ENCODE measurements at places on chromosomes 6 and 20. TPM values are rescaled to one million over a fixed set of nuclear protein-coding genes. Genes with fewer than 3 reads are reported as not detected.

The RAET1G gene
- polyA plus RNA-seq = 8.9 TPM

The RAD21L1 gene
- polyA plus RNA-seq = not detected

The ZNF311 gene
- 0.46 TPM for polyA plus RNA-seq

The C6orf118 gene
- not detected for polyA plus RNA-seq

The RSPH3 gene
- polyA plus RNA-seq = 6.3 TPM

The LTB gene
- 1.8 TPM for polyA plus RNA-seq

The HSPA12B gene
- polyA plus RNA-seq = 2.0 TPM

The TNXB gene
- 14.8 TPM for polyA plus RNA-seq

The ARMC12 gene
- polyA plus RNA-seq = 0.96 TPM

The TREM2 gene
- polyA plus RNA-seq = 0.84 TPM

The MKKS gene
- polyA plus RNA-seq = 9.4 TPM

The ALDH8A1 gene
- polyA plus RNA-seq = 1.3 TPM

The GLO1 gene
- polyA plus RNA-seq = 82.5 TPM

The HLA-DQB2 gene
- 11.9 TPM for polyA plus RNA-seq

The GPSM3 gene
- 4.6 TPM for polyA plus RNA-seq

The SRSF12 gene
- 0.31 TPM for polyA plus RNA-seq

The NCOA5 gene
- 8.6 TPM for polyA plus RNA-seq

The ARFGEF2 gene
- polyA plus RNA-seq = 8.2 TPM

The NKAPL gene
- polyA plus RNA-seq = 0.53 TPM

The ZNF341 gene
- 4.5 TPM for polyA plus RNA-seq

The RHAG gene
- polyA plus RNA-seq = 0.06 TPM

The KIF25 gene
- polyA plus RNA-seq = 0.10 TPM

The PI16 gene
- polyA plus RNA-seq = 1.9 TPM

The STAU1 gene
- 19.2 TPM for polyA plus RNA-seq

The TMEM74B gene
- polyA plus RNA-seq = 3.9 TPM

The PTK7 gene
- polyA plus RNA-seq = 39.7 TPM

The LY6G6F gene
- not detected for polyA plus RNA-seq

The ENPP5 gene
- 0.35 TPM for polyA plus RNA-seq

The MYO6 gene
- 26.8 TPM for polyA plus RNA-seq

The GPX5 gene
- polyA plus RNA-seq = not detected

The SRMS gene
- 0.04 TPM for polyA plus RNA-seq

The DYNLT2 gene
- polyA plus RNA-seq = 2.7 TPM

The EGFL8 gene
- 18.5 TPM for polyA plus RNA-seq

The CST3 gene
- polyA plus RNA-seq = 262 TPM

The FAM209B gene
- 0.47 TPM for polyA plus RNA-seq

The KCNK5 gene
- polyA plus RNA-seq = 2.5 TPM

All from esophagus (tissue), 2 donors.